ENCODE measurements at places on chromosomes 11 and 22. TPM values are rescaled to one million over a fixed set of nuclear protein-coding genes. Genes with fewer than 3 reads are reported as not detected.

The TEX54 gene
- total RNA-seq, result not detected

The TMEM121B gene
- total RNA-seq, result 0.48 TPM

DNA sequence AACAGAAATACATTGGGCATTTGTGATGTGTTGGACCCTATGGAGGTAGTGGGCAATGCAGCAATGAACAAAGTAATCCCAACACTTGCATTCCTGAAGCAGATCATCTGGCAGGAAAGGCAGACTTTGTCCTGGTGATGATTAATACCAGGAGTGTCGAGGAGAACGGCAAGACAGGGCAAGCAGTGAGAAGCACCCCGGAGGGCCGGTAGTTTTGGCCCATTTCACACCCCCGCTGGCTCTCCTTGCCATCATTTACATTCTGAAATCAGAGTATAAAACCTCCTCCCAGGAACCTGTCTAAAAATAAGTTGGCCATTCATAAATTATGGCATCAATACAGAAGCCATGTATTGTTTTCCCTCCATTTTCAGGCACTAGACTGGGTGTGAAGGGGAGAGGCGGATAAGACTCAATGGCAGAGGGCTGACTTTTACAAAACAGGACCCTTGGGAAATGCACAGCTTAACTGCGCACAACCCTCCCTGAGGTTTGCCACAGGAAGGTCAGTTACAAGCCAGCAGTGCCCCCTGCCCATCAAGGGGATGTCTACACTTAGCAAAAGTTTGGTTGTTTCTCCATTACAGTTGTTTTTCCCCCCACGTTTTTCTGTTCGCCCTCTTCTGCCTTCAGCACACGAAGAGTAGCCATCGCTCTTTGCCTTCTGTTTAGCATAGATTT is 55.6 kb downstream of the OPCML start:
- no peak for DNase-seq

- no peak for DNase-seq
Observed at GRCh38 chr22:33975841-33976240, 55.6 kb upstream of the LARGE1 start.

DNA sequence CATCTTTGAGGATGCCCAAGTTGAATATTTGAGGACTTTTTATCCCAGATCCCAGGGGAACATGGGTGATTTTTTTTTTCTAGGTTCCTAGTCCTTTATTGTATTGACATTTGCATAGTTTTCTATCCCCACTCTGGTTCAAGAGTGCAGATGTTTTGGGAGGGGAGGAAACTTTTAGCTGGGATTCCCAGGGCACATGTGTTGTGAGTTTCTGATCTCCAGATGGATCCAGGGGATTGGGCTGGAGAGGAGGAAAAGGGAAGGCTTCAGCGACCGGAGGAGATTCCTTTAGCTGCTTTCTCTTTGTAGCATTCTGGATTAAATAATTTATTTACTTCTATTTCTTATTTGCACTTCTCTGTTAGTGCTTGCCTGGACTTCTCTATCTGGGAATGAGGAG is 14.7 kb upstream of the SORL1-AS1 start:
- DNase-seq, result no peak

DNA sequence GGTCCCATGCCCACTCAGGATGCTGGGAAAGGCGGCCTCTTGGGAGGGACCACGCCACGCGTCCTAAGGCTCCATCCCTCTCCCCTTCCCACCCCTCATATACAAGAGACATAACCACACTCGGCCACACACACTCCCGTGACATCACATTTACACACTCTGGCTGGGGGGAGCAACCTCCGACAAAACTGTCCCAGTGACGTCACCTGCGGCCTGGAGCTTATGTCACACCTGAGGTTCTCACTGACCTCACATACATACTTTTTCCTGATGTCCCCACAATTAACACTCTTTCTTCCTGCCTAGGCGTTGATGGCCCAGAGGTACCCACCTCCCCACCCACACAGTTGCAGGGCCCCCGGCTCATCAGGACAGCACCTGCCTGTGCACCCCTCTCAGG is 1.9 kb downstream of the ELFN2 start:
- no peak for DNase-seq
